ENCODE measurements at places on chromosomes 6 and 20.

DNA sequence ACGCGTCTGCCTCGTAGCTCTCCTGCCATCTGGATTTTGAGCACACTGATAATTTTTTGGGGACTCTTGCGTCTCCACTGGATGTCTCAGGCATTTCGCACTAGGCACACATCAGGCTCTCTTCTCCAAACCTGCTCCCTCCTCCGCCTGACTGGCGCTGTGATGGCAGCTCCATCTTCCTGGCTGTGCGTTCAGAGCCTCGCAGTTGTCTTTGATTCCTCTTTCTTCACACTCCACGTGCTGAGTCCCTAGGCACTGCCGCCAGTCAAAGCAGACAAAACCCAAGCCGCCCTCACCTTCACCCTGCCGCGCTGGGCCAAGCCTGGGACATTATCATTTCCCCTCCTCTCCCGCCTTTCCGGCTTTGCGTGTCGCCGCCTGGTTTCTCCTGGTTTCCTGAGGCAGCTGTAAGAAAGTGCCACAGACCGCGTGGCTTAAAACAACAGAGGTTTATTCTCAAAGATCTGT lies 778 bp downstream of the PSMG4 start:
- DNase-seq: peak; percentile 38

DNA sequence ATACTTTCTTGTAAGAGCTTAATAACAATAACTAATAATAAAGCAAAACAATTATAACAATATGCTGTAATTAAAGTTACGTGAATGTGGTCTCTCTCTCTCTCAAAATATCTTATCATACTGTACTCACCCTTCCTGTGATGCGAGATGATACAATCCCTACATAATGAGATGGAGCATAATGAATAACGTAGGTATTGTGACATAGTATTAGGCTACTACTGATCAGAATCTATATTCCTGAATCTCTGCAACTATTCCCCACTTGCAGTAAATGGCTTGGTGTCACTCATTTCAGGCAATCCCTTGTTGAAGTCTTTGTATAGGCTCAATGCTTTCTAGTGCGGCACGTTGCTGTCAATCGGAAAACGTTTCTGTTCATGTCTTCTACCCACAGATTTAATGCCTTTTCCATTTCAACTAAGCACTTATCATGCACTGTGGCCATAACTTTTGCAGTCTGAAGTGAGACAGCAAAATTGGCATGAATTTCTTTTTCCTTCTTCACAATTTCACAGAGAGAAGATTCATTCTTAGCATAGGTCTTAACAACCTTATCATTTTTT lies 32.3 kb downstream of the MOXD1 start:
- no peak for DNase-seq

DNA sequence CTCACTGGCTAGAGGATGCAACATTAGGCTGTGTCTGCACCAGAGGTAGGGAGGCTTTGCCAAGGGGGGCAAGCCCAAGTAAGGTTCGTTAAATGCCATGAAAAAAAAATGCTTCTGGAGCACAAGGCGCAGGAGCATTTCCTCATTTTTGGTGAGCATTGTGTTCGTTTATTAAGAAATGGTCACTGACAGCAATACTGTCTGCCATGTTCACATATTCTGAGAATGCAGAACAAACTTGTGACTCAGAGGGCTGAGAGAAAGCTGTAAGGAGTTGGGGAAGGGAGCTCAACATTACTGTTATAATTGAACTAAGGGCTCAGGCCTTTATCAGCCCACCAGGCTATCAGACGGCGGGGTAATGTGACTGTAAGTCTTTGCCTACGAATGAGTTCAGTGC lies 465.4 kb upstream of the BTBD3 start:
- no peak for DNase-seq

DNA sequence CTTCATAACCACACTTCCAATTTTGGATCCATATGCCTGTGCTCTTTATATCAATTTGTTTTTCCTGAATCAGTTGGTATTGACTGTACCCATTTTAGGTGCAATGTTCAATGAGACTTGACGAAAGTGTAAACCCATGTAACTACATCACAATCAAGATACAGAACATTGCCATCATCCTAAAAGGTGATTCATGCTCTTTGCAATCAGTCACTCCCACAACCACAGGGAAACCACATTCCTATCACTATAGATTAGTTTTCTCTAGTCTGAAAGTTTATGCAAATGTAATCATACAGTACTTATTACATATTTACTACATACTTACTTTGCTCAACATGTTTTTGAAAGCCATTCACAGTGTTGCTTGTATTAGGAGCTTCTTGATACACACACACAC lies 167.4 kb downstream of the ADGRG6 start:
- no peak for DNase-seq
